Renal cortical epithelial cell (primary cell): ENCODE measurements at places on chromosomes 16 and 17. TPM values are rescaled to one million over a fixed set of nuclear protein-coding genes. Genes with fewer than 3 reads are reported as not detected.

EXOC3L1 gene
- 0.35 and 0.52 TPM in 2 replicates for total RNA-seq

NETO2 gene
- total RNA-seq, result 20.1 and 31.6 TPM in 2 replicates

C17orf75 gene
- 15.6 and 21.0 TPM in 2 replicates for total RNA-seq

ARL6IP1 gene
- 307 and 551 TPM in 2 replicates for total RNA-seq

KRTAP9-3 gene
- not detected in 2 replicates for total RNA-seq

CAMTA2 gene
- total RNA-seq, result 0.87 and 37.9 TPM in 2 replicates

CTRB2 gene
- not detected in 2 replicates for total RNA-seq

DNAH3 gene
- total RNA-seq, result 0.40 TPM in 1 of 2 replicates, not detected in the other

NLRP1 gene
- total RNA-seq, result 5.2 and 8.6 TPM in 2 replicates

GRCh38 chr16:62391940-62392339 is 355.7 kb upstream of the CDH8 start:
- no peak for DNase-seq

- DNase-seq, result no peak
Observed at GRCh38 chr17:55144518-55144917, 120.2 kb upstream of the HLF start.

DNA sequence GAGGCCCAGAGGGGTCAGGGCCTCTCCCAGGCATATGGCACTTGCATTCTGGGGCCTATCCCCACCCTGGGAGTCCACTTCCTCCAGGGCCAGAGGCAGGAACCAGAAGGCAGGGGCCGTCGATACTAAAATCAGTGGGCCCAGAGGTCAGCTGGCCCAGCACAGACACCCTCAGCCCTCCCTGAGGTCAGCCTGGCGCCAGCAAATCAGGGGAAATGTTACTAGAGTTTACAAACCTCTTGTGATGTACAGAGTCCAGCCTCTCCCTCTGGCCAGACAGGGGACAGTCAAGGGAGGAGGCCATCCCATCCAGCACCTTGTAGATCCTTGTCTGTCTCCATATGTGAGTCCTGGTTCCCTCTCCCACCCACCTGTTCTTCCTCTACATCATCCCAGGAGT is 10.8 kb downstream of the CDH5 start:
- no peak for DNase-seq

DNA sequence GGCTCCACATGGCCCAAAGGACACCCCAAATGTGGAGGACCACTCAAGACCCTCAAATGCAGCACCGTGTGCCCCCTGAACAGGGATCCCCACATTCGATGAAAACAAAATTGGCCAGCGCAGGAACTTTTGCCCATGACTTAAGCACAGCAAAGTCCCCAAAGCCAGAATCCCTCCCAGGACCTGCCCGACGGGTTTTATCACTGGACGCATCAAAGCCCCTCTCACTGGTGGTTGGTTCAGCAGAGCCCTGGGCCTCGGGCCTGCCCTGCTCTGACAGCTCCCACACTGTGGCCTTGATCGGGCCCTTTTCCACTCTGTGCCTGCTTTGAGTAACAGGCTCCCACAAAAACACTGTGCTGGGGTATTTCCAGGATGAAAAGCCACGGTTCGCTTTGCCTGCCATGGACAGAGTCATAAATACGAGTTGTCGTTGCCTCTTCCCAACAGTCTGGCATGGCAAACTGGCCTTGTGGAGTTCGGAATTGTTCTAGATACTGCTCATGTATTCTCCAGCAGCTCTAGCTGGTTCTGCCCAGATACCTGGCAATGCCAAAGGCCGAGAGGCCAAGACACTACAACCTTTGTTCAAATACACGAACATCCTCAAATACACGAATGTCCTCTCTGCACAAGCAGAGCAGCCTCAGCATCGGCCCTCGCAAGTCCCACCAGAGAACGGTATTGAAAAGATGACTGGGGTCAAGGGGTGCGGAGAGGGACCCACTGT is 46.4 kb downstream of the TBC1D16 start:
- DNase-seq, result no peak

DNA sequence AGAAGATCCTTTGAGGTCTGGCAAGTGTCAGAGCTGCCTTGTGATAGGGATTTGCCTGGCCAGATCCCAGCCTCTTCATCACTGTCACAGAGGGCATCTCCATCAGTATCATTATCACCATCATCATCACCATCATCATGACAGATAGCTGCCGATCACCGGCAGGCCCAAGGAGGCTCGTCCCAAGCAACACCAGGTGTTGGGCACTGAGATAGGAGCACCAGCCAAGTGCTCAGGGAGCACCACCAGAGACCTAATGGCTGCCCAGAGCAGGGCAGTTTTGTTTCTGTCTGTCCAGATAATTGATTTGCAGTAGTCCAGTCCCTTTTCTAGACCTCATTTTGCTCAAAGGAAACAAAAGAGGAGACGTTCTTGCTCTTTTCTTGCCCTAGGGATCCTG is 25.0 kb downstream of the HNF1B start:
- DNase-seq, result no peak

GRCh38 chr17:66076546-66077190 is 115.3 kb downstream of the CEP112 start:
- DNase-seq, result no peak

- DNase-seq, result no peak
Observed at GRCh38 chr17:944266-944826, 35.2 kb downstream of the NXN start.

DNA sequence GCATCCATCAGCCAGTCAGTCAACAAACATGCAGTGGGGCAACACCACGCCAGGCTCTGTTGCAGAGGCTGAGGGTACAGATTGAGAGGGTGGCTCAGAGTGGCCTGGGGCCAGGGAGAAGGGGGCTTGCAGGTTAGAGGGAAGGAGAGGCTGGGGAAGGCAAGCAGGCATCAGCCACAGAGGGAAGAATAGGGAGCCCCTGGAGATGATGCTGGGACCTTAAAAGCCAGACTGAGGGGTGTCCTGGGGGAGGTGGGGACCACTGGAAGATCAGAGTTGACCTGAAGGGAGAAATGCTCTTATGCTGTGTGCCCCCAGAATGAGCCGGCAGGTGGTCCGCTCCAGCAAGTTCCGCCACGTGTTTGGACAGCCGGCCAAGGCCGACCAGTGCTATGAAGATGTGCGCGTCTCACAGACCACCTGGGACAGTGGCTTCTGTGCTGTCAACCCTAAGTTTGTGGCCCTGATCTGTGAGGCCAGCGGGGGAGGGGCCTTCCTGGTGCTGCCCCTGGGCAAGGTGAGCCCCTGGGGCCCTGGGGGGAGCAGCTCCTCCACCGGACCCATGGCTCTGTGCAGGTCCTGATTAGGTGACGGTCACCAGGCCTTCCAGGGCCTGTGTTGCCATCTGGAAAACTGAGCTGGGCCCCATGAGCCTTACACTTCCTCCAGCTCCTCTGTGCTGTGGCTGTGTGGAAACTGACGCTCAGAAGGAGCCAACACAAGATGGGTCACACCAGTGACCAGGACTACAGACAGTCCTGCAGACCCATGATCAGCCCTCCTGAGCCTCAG is 1.7 kb downstream of the CORO1A start:
- no peak for DNase-seq
